Stimulated activated CD4-positive, alpha-beta T cell treated with anti-CD3 and anti-CD28 coated beads, Interleukin-15, amount 100 ng/mL, for 48 hours (primary cell): ENCODE measurements at places on chromosomes 12 and 14.

DNA sequence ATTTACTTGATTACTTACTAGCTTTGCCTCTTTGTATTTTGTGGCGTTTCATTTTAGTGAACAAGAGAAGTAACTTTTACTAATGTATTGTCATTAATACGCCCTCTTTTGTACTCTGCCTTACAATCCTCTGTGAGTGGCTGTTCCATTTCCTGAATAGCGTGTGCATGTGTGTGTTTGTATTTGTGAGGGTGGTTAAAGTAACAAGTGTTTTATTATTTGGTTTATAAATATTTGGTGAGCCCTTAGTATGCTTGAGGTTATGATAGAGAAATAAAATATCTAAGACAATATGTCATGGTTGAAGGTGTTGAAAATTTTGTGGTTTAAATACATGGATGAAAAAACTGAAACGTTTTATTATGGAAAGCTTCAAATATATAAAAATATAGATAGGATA, 71.7 kb upstream of the REP15 start:
- DNase-seq = no peak

DNA sequence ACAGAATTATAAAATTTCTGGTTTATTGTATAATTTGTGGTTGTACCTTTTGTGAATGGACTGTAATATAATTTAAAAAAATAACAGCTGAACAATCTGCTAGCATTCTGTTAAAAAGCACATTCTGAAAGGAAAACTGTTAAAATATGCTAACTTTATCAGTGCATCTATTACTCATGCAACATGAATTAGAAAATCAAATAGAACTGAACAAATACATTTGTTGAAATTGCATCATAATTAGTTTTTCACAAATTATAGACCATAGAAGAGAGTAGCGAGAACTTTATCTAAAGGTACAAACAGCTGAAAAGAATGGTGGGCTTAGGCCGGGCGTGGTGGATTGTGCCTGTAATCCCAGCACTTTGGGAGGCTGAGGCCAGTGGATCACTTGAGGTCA, 33.0 kb downstream of the PTPN21 start:
- no peak for DNase-seq

GRCh38 chr14:85359505-85359904, 170.4 kb upstream of the FLRT2 start:
- no peak for DNase-seq

DNA sequence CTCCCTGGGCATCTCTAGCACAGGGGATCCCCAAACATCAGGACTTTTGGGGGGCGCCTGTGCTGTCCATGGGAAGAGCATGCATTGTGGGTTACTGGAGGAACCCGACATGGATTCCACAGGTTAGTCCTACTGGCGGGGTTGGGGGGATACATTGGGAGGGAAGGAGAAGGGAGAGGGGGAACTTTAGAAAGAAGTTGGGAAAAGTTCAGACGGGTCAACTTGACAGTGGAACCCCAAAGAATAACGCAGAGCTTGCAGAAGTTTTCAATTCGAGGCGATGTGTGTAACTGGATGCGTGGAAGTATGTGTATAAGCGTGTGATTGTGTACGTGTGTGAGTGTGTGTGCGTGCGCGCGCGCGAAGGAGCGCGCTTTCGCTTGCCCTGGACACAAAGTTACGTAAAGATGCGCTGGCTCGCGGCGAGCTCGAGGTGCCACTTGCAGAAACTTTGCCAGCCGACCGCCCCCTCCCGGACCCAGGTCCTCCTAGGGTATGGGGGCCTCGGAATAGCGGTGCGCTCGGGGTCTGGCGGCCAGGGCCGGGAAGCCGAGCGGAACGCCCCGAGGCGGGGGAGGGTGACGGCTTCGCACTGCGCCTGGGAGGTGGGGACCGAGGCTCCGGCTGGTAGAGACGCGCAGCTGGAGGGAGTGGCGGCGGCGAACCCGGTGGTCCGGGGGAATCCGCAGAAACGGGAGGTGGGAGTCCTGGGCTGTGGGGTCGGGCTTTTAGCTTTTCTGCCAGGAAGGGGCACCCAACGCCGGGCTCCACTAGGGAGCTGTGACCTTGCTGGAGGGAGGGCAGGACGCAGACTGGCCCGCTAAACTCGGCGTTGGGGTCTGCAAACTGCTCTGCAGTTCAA, 669 bp downstream of the RFX4 start:
- DNase-seq = no peak

- DNase-seq = no peak
These were observed 69.8 kb upstream of the CLMN start for GRCh38 chr14:95389471-95390011.

- no peak for DNase-seq
These were observed 14.6 kb downstream of the PSMD9 start for GRCh38 chr12:121903202-121903601.

DNA sequence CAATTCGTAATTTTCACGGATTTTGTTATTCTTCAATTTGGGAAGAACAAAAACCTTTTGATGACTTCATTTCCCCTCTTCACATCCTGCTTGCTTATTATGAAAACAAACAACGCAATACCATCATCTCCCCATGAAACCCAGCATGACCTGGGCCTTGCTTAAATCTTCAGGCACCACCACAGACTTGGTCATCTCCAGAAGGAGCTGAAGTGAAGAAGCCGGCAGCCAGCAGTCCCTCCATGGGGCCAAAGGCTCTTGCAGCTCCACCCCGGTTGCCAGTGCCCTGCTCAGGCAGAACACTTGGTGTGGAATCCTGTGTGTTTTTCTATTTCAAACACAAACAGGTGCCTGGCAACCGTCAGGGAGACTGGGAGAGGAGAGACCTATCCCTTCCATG, 982.9 kb upstream of the TMEM132C start:
- no peak for DNase-seq

DNA sequence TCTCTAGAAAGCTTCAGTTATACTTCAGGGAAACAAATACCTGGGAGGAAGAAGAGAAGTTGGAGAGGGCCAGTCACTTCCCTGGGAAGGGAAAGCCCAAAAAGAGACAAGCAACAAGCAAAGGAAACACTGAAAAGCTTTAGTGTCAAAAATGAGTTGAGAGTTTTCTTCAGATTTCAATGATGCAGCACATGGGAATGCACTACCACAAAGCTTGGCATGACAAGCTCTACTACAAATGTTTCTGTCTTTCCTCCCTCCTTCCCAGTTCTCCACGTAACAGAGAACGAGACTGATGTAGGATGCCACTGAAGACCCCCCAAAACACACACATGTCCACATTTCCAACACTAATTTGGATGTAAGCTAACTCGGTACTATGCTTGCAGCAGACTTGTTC, 26.8 kb upstream of the ADAMTS20 start:
- DNase-seq = no peak

DNA sequence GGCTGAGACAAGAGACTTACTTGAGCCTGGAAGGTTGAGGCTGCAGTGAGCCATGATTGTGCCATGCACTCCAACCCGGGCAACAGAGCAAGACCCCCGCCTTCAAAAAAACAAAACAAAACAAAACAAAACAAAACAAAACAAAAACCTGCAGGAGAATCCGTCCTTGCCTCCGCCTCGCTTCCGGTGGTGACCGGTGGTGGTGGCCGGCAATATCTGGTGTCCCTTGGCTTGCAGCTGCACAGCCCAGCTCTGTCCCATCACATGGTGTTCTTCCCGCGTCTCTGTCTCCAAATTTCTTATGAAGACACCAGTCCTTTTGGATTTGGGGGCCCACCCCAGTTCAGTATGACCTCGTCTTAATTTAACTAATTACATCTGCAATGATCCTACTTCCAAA, 10.0 kb downstream of the SMIM41 start:
- DNase-seq = no peak

DNA sequence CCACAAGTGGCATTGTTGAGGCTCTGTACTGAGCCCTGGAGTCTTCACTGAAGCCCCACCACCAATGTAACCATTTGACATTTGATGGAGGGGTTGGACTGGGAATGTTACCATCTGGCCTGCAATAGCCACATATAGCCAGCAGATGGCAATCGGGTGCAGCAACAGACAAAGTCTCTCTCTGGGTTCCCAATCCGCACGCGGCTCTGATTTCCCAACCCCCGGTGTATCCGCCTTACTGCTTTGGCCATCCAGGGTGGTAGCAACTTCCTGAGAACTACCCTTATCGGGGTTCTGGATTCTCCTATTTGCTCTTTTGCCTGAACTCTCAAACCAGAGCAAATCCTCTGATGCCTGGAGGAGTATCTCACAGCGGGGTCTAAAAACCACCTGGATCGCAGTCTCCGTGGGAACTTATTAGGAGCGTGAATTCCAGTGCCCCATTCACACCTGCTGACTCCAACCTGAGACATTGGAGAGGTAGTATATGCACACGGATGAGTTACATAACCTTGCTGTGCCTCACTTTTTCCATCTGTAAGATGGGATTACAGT, 14.2 kb downstream of the VRTN start:
- peak; percentile 46 for DNase-seq

GRCh38 chr12:12440784-12441428, 84.0 kb downstream of the BORCS5 start:
- DNase-seq = no peak
